ENCODE measurements at places on chromosomes 2 and 18.

DNA sequence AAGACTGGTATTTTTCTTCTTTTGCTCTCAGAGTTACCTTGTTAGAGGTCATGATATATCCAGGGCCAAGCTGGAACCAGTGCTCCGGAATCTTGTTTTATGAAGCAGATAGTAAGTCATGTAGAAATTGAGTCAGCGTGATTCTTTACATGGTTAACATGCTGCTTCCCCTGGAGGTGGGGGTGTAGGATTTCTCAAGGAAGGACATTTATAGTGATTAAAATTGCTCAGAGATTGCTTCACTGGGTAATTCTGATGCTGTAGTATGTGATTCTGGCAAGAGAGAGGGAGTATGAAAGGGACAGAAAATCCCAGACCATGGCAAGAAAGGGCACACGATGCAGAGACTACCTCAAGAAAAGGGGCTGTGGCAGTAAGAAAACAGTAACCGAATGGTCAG is 8.0 kb upstream of the MYL1 start:
- no peak for DNase-seq

DNA sequence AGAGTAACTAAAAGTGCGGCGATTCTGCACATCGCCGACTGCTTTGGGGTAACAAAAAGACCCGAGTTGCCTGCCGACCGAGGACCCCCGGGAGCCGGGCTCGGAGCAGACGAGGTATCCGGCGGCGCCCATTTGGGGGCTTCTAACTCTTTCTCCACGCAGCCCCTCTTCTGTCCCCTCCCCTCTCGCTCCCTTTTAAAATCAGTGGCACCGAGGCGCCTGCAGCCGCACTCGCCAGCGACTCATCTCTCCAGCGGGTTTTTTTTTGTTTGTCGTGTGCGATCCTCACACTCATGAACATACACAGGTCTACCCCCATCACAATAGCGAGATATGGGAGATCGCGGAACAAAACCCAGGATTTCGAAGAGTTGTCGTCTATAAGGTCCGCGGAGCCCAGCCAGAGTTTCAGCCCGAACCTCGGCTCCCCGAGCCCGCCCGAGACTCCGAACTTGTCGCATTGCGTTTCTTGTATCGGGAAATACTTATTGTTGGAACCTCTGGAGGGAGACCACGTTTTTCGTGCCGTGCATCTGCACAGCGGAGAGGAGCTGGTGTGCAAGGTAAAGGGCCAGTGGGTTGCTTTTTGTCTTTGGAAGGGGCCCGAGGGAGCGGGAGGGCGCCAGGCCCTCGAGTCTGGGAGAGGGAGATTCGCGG is 1.4 kb downstream of the TRIB2 start:
- DNase-seq = no peak

DNA sequence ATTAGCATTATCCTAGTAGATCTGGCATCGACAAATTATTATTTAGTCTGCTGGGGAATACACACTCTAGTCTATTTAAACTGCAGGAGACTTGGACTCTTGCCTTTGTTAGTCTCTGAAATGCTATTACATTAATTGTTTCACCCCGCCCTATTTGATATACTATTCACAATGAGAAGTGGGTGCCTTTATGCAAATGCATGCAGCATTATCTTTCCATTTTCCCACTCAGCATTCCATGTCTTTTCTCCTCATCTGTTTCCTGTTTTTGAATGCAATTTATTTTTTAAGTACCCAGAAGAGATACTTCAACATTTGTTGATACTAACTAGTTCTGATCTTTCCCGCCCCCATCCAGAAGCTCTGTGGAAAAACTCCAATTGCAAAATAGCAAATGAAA is 395.3 kb upstream of the NXPH2 start:
- DNase-seq = no peak

GRCh38 chr2:215614296-215614695 is 178.4 kb upstream of the FN1 start:
- no peak for DNase-seq

DNA sequence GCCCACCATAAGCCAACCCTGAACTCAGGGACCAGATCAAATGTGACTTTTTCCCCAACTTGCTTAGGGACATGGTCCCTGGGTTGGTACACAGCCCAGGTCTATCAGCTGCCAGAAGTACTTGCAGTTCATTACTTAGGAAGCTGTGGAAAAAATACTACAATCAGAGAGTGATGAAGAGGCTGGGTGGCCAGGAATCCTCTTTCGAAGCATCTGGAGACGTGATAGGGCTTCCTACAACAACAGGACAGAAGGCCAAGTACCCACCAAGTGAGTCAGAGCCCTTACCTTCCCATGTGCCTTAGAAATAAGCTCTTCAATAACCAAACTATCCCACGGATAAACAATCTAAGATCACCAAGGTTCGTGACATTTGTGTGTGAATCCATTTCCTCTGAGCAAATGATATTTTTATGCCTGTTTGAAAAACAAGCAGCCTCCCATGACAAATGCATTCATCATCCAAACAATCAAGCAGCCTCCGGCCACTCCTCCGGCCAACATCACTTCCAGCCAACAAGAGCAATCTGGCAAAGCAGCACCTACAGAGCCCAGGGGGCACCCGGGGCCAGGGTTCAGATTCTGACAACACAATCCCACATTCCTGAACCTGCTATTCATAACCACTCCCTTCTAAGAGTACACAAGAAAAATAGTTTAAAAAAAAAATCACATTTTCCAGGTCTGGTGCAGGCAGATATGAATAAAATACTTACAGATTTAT is 26.4 kb downstream of the TBC1D8 start:
- no peak for DNase-seq

DNA sequence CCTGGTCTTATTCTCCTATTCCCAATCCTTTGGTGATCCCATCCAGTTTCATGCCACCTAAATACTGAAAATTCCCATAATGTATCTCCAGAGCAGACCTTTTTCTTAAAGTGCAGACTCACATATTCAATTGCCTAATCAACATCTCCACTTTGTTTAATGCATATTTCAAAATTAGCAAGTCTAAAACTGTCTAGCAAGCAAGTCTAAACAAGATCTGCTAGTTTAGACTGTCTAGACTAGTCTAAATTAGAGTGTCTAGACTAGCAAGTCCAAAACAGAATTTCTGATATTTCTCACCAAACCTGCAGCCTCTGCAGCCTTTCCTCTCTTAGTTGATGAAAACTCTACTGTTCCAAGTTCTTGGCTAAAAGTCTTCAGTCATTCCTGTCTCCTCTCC is 44.6 kb downstream of the THUMPD2 start:
- DNase-seq = no peak

DNA sequence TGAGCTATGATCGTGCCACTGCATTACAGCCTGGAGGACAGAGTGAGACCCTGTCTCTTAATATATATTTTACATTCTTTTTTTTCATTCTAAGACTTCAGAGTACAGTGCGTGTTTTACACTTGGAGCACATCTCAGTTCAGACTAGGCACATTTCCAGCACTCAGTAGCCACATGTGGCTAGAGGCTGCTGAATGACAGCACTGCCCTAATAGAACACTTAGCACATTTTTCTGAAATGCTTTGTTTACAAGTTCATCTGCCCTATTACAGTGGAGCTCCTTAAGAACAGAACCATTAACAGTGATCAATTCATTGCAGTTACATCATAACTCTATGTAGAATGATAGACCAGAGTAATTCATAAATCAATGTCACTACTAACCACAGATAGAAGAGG is 138.1 kb downstream of the SUCLG1 start:
- no peak for DNase-seq

- no peak for DNase-seq
Observed at GRCh38 chr2:206387808-206388207, 55.5 kb upstream of the ADAM23 start.

DNA sequence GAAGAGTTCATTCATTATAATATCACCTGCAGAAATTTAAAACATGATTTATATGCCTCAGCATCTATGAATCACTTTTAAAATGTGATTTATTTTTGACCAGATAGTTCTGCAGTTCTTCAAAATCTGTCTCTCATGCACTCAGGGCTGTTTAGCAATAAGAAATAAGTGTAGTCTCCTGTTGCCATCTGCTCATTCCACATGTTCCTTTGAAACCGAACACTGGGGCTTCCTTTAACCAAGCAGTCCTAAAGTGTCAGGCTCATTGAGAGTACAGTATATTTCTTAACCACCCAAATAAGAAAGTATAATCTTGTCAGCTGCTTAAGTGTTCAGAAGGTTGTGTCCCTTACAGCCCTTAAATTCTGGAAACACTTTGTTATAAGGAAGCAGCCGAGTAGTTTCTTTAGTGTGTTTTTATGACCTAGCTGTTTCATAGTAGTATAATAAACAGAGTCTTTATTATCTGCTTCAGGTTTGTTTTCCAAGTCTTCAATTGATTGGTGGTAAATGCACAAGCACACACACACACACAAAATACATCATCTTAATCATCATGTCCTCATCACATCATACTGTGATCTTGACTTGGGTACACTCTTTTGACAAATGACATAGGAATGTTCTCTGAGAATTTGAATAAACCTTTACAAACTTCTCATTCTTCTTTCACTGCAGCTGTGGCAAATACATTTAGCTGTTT is 10.4 kb downstream of the WDR7 start:
- DNase-seq = no peak

- DNase-seq = no peak
Observed at GRCh38 chr2:238872628-238873380, 24.9 kb downstream of the TWIST2 start.

GRCh38 chr2:47598476-47598875 is 184.5 kb upstream of the MSH6 start:
- DNase-seq = no peak

- DNase-seq = no peak
Observed at GRCh38 chr2:88350331-88351248, 101.9 kb downstream of the FOXI3 start.

- DNase-seq = no peak
Observed at GRCh38 chr18:23072079-23072478, 63.2 kb upstream of the CABLES1 start.

- no peak for DNase-seq
Observed at GRCh38 chr18:23237524-23238151, 102.4 kb downstream of the CABLES1 start.

- no peak for DNase-seq
Observed at GRCh38 chr18:27793013-27793785, 383.7 kb downstream of the CDH2 start.

- DNase-seq = no peak
Observed at GRCh38 chr2:60882971-60883753, 1.8 kb downstream of the REL start.

DNA sequence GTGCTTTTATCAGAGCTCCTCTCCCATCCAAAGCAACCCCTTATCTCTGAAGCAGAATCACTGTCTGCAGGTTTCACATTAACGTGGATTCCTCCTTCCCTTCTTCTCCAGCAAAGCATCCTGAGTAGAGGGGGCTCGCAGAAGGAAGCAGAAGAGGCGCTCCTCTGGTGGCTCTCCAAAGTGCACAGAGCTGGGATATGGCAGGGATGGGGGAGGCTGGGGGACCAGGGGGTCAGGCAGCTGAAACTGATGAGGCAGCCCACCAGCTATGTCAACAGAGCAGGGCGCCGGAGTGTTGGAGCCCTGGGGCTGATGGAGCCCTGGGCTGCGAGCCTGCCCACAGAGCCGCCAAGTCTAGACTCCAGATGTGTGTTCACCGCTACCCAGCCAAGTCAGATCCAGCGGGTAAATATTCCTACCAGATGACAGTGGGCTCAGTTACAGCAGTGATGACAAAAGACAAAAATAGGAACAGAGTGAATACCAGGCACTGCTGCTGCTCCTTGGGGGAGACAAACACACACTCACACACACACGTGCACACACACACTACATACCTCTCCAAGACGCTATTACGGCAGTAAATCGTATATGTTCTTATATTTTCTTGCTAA is 678.3 kb upstream of the ID2 start:
- peak; percentile 94 for DNase-seq

DNA sequence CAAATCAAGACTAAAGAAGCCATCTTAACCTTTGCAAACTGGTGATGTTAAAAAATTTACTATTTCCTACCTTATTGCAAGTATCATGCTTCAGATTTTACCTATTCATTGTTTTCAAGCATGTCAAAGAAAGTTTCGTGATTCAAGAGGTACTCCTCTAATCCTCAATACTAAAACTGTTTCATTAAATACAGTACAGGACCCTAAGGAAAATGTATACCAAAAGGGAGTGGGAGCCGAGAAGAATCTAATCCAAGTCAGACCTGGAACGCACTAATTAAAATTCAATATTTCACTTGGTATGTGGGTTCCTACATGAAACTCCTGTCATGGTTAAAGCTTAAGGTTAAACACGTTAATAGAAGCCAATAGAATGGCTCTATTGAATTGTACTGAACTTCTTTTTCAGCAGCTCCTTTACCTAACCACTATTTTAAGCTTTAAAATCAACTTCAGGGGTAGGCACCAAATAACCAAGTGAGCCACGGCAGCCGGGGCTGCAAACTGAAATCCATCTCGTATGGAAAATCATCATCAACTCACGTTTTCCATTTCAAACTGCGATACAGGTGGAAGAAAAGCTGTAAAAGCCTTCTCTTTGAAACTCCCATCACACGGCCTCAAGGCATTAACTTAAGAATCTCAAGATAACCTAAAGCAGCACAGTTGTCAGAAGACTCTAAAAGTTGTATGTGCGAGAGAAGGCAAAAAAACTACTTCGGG is 188.8 kb downstream of the ZEB2 start:
- no peak for DNase-seq

DNA sequence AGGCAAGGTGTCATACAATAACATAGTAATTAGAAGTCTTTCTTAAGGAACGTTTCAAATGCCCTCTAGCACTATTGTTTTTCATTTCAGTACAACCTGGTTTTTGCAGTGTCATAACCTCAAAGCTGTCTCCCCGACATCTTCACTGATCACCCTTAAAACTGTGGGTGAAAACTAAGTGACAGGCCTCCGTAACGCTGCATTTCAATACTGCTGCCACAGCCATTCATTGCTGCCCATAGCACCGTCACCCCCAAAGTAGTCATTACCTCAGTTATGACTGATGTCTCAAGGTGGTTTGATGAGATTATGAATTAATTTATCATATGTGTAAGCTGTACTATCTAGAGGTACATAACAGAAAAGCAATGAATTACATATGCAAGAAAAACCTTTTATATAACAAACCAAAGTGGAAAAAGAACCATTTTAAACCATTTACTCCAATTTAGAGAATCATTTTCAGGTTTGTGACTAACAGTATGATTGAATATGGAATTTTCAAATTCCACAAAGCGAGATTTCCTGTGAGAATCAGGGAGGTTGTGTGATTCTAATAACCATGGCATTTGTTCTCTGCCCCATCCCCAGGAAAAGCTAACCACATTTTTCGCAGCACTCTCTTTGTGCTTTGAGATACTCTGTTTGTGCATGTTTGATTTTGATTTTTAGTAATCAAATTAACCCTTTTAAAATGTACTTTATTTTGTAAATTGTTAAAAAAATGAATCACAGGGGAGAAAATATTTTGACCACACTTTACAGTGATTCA is 263.0 kb downstream of the PTGR3 start:
- no peak for DNase-seq
